ENCODE measurements at places on chromosomes 2 and 18.
A peak's percentile ranks its signal among the peaks of the same experiment; 100 is the strongest.

DNA sequence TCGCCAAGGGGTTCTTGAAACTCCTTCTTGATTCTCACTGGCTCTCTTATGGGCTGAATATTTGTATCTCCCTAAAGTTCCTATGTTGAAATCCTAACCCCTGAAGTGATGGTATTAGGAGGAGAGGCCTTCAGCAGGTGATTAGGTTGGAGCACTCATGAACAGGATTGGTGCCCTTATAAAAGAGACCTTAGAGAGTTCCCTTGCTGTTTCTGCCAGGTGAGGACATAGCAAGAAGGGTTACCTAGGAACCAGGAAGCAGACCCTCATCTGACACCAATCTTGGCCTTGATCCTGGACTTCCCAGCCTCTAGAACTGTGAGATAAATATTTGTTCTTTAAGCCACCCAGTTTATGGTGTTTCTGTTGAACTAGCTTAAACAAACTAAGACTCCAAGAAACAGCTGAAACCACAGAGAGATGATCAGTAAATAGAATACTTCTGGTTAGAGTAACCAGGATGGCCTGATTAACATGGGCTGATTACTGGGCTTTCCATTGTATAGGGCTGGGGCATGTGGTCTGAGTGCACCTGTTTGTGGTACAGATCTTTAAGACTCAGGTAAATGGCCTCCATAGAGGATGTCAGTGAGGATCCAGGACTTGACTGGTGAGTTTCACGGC, 7.7 kb upstream of the CDC42EP3 start:
- no peak for DNase-seq

DNA sequence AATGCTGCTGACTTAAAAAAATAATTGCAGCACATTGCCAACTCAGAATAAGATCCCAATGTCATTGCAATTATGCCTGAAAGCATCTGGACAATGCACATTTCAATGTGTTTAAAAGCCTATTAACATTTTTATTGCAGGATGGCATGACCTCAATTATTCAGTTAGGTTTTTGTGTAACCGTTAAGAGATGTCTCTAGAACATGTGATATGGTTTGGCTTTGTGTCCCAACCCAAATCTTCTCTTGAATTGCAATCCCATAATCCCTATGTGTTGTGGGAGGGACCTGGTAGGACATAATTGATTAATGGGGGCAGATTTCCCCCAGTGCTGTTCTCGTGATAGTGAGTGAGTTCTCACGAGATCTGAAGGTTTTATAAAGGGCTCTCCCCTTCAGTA, 43.2 kb upstream of the ZC3H15 start:
- no peak for DNase-seq

GRCh38 chr2:26462100-26462499, 15.8 kb downstream of the OTOF start:
- DNase-seq: no peak

GRCh38 chr2:200158647-200159356, 147.7 kb upstream of the SPATS2L start:
- DNase-seq: no peak

GRCh38 chr2:144389151-144389929, 130.6 kb downstream of the ZEB2 start:
- DNase-seq: no peak

DNA sequence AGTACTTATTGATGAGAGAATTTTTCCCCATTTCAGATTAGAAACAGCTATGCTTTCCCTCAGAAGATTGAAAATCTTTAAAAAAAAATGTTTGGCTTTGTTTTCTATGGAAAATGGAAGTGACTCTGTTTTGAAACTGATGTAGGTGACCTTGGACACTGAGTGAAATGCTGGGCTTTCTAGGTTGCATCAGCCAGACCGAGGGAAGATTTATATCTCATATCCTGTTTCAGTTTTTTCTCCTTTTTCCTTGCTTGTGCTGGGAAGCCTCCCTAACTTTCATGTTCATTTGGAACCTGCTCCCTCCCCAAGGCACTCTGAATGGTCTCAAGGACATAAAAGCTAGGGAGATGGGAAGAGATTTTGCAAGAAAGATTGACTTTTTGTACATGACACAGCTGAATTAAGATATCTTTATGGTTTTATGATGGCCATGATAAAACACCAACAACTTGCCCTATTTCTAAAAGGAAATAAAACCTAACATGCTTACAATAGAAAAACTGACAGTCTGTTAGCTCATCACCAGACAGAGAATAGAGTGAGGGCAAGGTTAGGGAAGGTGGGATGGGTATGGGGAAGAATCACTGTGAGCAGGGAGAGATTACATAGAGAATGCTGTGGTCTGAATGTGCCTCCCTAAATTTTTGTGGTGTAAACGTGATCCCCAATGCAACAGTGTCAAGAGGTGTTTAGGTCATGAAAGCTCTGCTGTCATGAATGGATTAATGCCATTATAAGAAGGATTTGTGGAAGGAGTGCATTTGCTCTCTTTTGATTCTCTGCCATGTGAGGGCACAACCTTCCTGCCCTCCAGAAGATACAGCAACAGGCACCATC, 249.7 kb downstream of the TPGS2 start:
- DNase-seq: no peak

DNA sequence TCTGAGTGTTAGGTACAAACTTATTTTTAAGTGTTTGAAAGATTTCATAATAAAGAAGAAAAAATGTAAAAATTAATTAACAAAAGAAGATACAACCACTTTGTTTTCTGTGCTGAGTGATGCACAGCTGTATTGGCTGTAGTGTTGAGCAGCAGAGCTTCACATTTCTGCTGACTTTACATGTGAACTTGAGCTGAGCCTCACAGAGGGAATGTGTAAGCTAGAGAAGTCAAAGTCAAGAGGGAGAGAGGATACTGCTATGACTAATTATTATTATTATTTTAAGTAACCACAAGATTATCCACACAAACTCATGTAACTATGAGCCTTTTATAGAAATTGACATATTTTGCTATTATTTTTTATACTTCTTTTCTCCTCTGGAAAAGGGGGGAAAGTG, 159.1 kb upstream of the ZSWIM2 start:
- no peak for DNase-seq

- DNase-seq: no peak
Observed at GRCh38 chr18:27954226-27954625, 222.7 kb downstream of the CDH2 start.

GRCh38 chr2:148643998-148644882, at the start of gene EPC2:
TSS of gene EPC2 (plus strand) at chr2:148644751. CDS start at chr2:148645018, 267 bp downstream.
- peak; percentile 76 for DNase-seq

DNA sequence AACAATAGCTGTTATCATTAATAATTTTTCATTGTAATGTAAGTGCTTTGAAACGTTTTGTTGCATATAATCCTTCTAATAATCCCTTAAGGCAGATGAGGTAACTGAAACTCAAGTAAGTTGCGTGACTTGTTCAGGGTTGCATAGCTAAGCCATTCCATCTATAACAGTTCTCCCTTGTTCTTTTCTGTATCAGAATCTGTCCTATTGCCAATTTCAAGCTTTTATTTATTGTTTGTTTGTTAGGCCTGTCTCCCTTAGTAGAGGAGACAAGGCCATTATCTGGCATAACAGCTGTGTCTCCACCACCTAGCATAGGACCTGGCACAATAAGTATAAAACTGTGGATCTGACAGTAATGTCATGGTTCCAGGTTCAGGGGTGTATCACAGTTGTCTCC, 19.4 kb downstream of the BABAM2 start:
- DNase-seq: no peak

DNA sequence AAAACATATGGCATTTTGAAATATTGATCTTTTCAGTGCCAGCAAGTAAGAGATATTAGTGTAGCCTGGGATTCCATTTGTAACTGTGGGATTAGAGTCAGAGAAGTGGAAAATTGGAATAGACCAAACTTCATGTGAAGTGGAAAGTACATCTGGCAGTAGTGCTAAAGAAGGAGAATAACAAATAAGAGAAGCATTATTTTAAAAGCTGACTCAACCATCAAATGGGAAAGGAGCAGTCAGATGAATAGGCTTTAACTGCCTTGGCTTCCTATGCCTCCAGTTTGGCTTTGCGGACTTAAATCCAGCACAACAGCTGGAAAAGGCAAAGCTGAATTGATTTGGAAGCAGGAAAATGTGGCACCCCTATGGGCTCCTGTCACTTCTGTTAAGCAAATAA, 623.1 kb downstream of the TSN start:
- no peak for DNase-seq

GRCh38 chr18:11040359-11040758, 109.0 kb downstream of the PIEZO2 start:
- no peak for DNase-seq

GRCh38 chr2:233912691-233913423, 4.3 kb upstream of the TRPM8 start:
- DNase-seq: no peak

GRCh38 chr2:94861308-94862152, 9.7 kb upstream of the TEKT4 start:
- no peak for DNase-seq

DNA sequence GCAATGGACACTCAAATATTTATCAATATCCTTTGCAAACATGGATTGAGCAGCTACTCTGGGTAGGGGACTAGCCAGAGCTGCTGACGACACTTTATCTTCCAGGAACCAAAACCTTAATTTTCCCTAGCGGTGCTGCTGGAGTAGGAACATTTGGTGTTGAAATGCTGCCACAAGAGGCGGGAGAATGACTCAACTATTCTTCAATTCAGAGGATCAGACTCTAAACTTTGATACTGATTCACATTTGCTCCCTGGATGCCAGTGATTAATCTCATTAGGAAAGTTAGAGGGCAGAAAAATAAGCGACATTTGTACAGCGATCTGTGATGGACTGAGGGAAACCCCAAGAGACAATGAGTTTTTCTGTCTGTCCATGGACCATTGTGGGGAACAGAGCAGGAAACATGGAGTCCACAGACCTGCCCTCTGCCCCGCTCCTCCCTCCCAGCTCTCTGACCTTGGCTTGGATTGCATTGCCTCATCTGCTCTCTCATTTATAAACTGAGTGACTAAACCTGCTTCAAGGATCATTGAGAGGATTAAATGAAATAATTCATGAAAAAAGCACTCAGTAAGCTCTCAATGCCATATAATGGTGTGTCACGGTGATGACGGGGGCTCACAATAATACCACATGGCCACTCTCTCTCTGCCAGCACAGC, 12.6 kb upstream of the EPB41L3 start:
- DNase-seq: no peak

DNA sequence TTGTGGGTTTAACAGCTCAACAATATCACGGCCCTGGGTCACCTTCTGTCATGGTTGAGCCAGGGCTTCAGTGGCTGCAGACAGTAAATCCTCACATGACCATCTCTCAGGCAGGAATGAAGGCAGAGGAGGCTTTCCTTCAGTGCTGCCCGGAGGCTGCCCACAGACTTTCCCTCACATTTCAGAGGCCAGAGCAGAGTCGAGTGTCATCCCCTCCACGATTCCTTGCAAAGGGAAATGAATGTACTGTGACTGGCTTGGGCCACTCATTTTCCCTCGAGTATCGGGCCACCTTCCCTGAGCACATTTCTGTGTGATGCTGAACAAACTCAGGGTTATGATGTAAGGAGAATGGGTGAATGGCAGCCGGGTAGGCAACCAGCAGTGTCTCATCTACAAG, 10.0 kb upstream of the REEP1 start:
- DNase-seq: no peak

GRCh38 chr2:175168564-175168945, 552 bp upstream of the ATF2 start:
- DNase-seq: no peak

DNA sequence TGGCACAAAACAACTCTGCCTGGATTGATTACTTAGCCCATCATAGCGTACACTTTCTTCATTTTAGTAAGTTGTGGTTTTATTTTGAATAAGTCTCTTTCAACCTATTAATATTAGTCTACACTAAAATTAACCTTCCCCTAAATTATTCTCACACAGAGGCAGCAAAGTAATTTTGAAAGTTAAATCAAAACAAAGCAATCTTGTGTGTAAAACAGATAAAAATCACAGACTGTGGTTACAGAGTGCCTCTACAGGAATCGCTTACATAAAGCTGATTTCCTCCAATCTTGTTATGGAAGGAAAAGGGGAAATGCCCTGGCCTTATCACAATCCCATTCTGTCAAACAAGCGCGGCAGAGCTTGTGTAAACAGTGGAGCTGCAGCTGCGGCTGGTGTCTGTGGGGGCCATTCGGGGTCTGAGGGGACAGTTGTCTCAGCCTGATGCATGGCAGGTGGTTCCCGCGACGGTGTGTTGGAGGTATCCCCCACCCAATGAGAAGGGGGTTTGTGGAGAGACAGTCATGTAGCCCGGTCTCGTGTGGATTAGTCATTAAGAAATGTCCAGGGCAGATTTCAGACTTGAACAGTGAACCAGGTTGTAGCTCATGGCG, 42.1 kb downstream of the BCL2L11 start:
- no peak for DNase-seq

- no peak for DNase-seq
Observed at GRCh38 chr2:160141419-160141818, 58.7 kb downstream of the ITGB6 start.

DNA sequence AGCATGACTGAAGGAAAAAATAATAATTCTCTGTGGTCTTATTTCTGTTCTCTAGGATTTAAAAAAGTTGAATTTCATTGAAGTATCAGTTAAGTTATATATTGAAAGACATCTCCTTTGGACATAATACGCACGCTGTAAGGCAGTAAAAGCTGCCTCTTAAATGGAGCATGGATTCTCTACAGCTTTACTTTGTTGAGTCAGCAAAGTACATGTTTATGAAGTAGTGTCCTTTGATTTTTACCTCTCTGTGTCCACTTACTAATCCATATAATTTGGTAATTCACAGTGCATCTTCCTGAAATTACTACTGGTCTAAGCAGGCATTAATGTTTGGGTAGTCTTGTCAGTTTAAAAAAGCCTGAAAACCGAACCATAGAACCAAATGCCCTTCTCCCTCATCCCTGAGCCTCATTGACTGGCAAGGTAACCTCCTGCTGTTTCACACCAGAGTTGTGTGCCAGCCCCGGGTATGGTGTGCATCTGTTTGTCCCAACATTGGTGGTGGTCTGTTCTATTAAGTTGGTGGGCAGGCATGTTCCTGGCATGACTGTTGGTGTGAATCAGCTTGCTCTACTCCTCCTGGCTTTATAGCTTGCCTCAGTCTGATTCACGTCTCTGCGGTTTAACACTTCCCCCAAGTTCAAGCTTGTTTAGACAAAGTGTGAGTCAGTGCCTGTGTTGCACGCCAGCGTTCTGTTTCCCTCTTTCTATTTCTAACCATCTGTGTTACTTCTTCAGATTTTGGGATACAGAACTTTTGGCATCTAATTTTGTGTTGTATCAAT, 71.0 kb upstream of the ITM2C start:
- peak; percentile 82 for DNase-seq

DNA sequence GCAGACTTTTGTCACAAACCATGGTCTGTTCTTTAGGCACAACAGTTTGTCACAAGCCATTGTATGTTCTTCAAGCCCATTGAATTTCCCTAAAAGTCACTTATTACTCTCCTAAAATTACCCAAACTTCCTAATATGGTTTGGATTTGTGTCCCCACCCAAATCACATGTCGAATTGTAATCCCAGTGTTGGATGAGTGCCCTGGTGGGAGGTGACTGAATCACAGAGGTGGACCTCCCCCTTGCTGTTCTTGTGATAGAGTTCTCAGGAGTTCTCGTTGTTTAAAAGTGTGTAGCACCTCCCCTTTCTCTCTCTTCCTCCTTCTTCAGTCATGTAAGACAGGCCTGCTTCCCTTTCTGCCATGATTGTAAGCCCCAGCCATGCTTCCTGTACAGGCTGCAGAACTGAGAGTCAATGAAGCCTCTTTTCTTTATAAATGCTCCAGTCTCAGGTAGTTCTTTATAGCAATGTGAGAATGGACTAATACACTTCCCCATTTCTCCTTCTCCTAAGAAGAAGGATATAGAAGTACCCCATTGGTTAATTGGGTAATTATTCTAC, 11.2 kb upstream of the GYPC start:
- peak; percentile 44 for DNase-seq

GRCh38 chr2:100749771-100750542, 70.0 kb upstream of the NPAS2 start:
- no peak for DNase-seq

- DNase-seq: no peak
Observed at GRCh38 chr2:158958365-158958764, 10.1 kb upstream of the TANC1 start.

Measured in GDM1 (cell line).